ENCODE measurements at places on chromosomes 13 and 19.

DNA sequence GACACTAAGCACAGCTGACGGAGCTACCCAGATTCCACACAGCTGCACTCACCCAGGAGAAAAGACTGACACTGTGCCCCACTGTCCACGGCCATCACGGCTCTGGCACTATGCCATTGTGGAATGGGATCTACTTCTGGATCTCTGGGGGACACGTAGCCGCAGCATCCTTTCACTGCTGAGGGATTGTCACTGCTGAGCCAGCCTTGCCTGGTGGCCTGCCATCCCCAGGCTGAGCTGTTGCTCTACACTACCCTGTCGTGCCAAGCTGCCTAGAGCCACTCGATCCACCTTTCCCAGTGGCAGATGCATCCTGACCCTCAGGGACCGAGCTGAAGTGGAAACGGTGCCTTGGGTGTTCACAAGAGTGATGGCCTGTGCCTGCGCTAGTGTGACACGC, 5.0 kb upstream of the LILRB5 start:
- no peak for DNase-seq

GRCh38 chr19:41883463-41883820, 458 bp downstream of the ARHGEF1 start:
- DNase-seq = no peak

- DNase-seq = no peak
These were observed 799 bp downstream of the PVR start for GRCh38 chr19:44644402-44645016.

DNA sequence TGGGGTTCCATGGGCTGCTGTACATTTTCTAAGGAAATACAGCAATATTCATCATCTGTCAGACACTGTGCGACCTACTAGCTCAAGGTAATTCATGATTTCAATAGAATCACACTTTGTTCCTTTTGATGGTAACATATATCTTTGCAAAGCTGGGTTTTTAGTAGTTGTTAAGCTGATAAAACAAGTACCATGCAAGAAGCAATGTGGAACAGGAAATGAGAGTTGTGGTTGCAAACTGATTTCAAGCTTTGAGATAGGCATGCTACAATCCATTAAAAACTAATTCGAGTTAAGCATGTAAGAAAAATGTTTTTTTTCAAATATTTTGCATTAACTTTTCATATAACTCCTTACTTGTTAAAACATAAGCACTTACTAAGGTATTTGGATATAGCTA, 6.8 kb upstream of the MBNL2 start:
- DNase-seq = no peak

Data from stimulated activated CD8-positive, alpha-beta memory T cell treated with anti-CD3 and anti-CD28 coated beads, Interleukin-4, amount 100 ng/mL, for 1 hour (primary cell).